Naive thymus-derived CD8-positive, alpha-beta T cell (primary cell): ENCODE measurements at places on chromosomes 12 and 14. TPM values are rescaled to one million over a fixed set of nuclear protein-coding genes. Genes with fewer than 3 reads are reported as not detected.

The FOXN3 gene
- polyA plus RNA-seq, result 116 TPM

DNA sequence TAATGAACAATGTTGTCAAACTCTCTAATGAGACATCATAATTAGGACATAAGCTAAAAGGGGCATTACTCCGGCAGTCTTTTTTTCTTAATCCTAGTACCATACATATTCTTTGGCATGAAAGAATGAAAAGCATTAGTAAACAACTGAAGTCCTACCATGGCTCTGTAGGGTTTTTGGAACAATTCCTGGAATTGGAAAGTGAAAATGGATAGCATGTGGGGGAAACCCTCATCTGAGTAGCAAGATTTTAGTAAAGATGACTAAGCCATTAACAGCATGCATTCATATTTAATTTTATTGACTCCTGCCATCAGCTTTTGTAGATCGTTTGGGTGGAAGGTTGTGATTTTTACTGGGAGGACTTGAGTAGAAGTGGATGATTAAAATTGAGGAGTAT lies 216.2 kb upstream of the PDZRN4 start:
- DNase-seq, result no peak
- no peaks in the 10 kb centered on the region for H3K36me3 ChIP-seq
- H3K4me3 ChIP-seq, result no peak overlapping the region
- H3K27ac ChIP-seq, result no peak overlapping the region
- H3K4me1 ChIP-seq, result no peaks in the 10 kb centered on the region

The EIF2S1 gene
- polyA plus RNA-seq, result 131 TPM

The MYL2 gene
- polyA plus RNA-seq, result not detected

DNA sequence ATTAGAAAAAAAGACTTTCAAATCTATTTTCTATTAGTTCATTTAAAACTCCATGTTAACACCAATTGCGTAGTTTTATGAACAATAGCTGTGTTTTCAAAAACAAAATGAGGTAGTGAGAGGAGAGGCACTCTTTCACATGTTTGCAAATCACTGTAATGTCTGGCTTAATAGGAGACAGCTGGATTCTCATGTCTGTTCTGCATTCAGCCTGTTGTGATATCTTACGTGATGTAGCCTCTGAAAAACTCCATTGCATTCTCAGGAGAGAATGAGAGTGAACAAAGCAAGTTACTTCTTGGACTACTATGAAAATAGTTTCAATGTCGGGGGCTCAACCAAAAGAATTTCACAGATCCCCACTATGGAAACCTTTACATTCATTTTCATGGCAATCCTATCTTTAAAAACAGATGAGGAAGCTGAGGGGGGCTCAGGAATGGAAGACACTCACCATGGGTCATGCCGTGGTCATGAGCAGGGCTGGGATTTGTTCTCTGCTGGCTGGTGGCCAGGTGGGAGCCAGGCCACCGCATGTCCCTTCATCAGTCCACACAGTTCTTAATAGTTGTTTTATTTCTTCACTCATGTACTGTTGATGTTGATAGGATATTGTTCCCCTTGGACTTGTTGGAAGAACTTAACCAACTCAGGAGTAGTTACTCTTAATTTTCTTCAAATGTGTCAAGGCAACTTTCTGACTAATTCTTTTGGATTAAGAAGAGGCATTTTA lies 346.2 kb upstream of the FAR2 start:
- no peak for DNase-seq
- H3K4me3 ChIP-seq, result no peak overlapping the region
- no peaks in the 10 kb centered on the region for H3K4me1 ChIP-seq
- H3K27ac ChIP-seq, result no peak overlapping the region

DNA sequence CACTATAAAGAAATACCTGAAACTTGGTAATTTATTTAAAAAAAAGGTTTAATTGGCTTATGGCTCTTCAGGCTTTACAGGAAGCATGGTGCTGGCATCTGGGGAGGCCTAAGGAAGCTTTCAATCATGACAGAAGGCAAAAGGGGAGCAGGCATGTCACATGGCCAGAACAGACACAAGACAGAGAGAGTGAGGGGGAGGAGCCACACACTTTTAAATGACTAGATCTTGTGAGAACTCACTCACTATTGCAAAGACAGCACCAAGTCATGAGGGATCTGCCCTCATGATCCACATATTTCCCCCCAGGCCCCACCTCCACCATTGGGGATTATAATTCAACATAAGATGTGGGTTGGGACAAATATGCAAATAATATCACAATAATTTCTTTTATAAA lies 355.6 kb downstream of the DAD1 start:
- peaks cover 3% of the 10 kb centered on the region for H3K4me1 ChIP-seq
- H3K36me3 ChIP-seq, result no peaks in the 10 kb centered on the region
- no peak overlapping the region for H3K27ac ChIP-seq
- H3K4me3 ChIP-seq, result no peak overlapping the region

DNA sequence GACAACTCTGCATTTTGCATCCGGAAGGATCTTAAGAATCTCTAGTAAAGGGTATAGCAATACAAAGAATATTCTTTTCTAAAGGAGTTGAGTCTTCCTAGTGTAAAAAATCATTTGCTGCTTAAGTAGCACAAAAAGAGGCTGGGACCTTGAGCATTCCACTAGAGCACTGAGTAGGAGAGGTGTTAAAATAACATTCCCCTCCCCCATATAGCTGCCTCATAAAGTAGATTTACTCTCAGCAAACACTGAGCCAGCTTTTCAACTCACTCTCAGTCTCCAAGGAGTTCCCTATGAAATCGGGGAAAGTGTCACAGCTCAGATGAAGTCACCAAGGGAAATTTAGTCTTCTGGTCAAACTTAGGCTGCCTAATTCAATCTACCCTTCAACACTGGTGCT lies 592.7 kb downstream of the ETNK1 start:
- no peak for DNase-seq
- no peaks in the 10 kb centered on the region for H3K36me3 ChIP-seq
- H3K27me3 ChIP-seq, result no peaks in the 10 kb centered on the region
- no peak overlapping the region for H3K4me3 ChIP-seq

DNA sequence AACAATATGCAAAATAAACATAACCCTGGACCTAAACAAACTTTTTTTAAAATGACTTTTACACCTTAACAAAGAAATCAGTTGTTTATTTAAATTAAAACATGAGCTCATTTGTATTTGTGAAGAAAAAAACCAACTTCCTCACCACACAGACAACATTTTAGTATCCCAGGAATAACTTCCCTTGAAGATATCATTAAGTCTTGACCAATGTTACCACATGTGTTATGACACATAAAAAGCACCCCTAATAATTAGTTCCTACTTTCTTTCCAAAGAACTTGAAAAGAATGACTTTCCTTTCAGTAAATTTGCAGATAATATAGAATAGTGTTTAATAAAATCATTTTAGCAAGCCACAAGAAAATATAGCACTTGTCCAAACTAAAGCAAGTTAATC lies 42.4 kb downstream of the DUSP16 start:
- H3K4me3 ChIP-seq, result no peak overlapping the region
- peaks cover 38% of the 10 kb centered on the region for H3K36me3 ChIP-seq
- no peak overlapping the region for H3K27ac ChIP-seq

GRCh38 chr12:56110571-56110970 lies 5.9 kb upstream of the RPL41 start:
- peaks cover 6% of the 10 kb centered on the region for H3K36me3 ChIP-seq
- no peak for DNase-seq
- H3K4me1 ChIP-seq, result peaks cover 7% of the 10 kb centered on the region
- no peak overlapping the region for H3K4me3 ChIP-seq
